SK-N-MC (cell line): ENCODE measurements at places on chromosomes 5 and 9.

DNA sequence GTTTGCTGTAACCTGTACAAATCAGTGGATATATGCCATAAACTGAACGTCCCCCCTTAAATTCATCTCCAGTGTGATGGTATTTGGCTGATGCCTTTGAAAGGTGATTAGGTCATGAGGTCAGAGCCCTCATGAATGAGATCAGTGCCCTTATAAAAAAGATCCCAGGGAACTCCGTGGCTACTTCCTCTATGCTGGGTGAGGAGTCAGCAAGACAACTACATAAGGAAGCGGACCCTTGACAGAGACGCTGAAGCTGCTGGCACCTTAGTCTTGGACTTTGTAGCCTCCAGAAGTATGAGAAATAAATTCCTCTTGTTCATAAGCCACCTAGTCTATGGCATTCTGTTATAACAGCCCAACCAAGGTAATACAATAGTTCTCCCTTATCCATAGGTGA, 215.1 kb upstream of the ZNF608 start:
- DNase-seq, result no peak

DNA sequence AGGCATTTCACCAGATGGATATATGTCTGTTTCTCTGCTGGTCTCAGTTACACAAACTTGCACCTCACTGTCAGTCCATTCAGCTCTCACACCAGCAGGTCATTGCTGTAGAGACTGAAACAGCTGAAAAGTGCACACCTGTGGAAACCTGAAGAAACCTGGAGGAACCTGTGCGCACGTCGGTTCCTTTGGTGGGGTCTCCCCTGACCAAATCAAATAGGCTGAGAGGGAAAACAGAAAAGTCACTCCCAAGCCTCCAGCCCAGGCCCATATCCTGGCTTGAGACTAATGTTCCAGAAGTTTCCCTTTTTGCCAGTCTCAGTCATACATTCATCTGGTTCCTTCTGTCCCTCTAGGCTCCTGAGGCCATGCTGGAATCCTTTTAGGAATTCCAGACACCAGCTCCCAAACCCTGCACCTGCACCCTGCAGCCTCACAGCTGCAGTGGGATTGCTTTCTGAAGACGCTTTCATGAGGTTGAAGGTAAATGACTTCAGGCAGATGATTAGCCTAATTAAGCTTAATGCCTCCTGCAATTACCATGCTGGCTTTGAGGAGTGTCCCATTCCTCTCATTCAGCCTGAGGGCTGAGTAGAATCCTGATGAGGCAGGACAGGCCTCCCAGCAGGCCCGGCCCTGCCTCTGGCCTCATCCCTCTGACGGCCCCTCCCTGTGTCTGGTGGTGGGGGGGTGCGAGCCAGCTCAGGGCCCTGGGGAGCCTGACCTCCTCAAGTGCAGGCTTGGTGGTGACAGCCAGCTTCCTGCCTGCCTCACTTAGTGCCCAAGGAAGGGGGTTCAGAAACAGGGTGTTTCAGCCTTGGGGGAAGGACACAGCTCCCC, 24.3 kb upstream of the CXCL14 start:
- no peak for DNase-seq

GRCh38 chr5:16675806-16676205, 59.0 kb upstream of the RETREG1 start:
- DNase-seq, result no peak

- no peak for DNase-seq
Measured at GRCh38 chr9:8651846-8652215, 852.3 kb upstream of the DMAC1 start.

- DNase-seq, result no peak
Measured at GRCh38 chr5:94442991-94443390, 175.4 kb downstream of the KIAA0825 start.

DNA sequence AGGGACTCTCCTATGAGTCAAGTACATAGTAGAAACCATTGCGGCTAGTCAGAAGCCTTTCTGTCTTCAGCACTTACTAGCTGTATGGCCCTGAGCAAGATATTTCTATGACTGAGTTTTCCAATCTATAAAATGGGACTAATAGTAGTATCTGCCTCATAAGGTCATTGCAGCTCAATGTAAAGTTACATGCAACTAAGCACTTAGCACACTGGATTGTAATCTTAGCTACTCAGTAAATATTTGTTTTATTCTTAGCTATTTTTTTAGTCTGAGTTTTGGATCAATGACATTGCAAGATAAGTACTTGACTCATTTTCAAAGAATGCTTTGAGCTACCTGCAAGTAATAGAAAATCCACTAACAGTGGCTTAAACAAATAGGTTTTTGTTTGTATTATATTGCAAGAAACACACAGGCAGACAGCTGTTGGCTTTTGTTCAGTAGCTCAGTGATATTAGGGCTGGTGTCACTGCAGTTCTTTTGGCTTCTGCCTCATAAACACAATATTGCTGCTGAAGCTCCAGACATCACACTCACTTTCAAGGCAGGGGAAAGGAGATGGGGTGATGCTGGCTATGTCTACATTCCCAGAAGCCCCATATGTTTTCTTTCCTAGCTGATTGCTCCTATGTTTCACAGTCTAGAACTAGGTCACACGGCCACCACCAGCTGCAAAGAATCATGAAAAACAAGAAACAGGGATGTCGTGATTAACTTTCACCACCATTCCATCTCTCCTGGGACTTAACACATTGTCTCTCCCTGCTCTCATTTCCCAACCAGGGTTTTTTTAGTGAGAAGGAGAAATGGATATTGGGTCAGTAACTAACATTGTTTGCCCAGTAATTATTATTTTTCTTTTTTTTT, 26.9 kb upstream of the FAT2 start:
- DNase-seq, result no peak

DNA sequence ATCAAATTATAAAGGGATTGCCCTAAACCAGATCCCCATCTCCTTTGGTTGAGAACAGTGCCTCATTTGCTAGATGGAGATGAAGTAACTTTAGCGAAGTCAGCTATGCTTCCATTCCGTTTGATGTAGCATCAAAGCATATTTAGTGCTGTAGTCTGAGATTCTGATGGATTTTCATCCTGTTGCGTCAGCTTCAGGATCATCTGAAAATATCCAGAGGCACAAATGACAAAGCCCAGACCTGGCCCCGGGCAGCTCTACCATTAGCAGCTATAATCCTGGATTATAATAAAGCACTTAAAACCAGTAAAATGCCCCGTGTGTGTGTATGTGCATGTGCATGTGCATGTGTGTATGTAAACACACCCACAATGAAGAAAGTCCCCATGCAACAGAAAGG, 44.7 kb downstream of the ERAP1 start:
- DNase-seq, result no peak

GRCh38 chr9:137029058-137029936, 1.3 kb upstream of the ABCA2 start:
- no peak for DNase-seq

DNA sequence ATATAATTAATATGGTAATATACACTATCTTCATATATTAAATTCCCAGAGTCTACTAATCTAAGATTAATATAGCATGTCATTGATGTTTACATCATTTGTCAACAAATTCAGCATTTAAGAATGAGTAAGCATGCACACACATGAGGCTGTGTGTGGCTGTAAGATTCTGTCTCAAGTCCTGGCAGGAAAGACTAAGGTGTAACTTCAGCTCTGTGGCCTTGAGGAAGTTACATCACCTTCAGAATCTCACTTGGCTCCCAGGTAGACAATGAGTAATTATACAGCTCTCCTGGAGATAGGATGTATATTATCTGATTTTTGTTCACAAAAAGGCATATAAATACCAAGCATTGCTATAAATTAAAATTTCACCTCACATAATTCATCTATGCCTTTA, 119.4 kb upstream of the IQGAP2 start:
- DNase-seq, result no peak

DNA sequence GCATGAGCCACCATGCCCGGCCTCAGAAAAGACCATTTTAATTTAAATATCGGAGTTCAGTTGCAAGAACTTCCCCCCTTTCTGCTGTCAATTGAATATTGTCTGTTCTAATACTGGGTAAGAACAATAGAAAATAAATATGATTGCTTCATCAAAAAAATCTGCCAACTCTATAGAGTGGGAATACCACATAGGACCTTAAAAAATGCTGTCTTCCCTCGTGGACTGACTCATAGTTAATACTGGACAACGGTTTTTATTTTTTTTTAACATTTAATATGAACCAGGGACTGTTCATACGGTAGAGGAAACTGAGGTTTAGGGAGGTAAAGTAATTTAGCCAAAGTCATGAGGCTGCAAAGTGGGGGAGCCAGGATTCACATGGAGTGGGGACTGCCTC, 9.7 kb downstream of the ZNF462 start:
- DNase-seq, result no peak

DNA sequence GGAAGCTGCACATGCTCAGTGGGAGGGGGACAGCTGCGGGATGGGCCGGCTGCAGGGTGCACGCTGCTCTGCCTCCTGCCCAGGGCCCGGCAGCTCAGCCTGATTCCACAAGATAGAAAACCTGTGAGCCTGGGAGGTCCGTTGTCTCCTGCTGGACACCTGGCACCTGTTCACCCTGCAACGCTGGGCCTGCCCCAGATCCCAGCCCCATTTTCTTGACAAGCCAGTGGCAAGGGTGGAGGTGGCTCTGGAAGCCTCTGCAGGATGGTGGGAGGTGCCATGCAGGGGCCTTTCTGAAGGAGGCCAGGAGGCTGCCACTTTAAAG, 68.1 kb upstream of the RNF130 start:
- DNase-seq, result no peak

- no peak for DNase-seq
Measured at GRCh38 chr5:180159756-180160155, 49.3 kb downstream of the RASGEF1C start.

- no peak for DNase-seq
Measured at GRCh38 chr5:169785771-169786618, 148.9 kb downstream of the DOCK2 start.

DNA sequence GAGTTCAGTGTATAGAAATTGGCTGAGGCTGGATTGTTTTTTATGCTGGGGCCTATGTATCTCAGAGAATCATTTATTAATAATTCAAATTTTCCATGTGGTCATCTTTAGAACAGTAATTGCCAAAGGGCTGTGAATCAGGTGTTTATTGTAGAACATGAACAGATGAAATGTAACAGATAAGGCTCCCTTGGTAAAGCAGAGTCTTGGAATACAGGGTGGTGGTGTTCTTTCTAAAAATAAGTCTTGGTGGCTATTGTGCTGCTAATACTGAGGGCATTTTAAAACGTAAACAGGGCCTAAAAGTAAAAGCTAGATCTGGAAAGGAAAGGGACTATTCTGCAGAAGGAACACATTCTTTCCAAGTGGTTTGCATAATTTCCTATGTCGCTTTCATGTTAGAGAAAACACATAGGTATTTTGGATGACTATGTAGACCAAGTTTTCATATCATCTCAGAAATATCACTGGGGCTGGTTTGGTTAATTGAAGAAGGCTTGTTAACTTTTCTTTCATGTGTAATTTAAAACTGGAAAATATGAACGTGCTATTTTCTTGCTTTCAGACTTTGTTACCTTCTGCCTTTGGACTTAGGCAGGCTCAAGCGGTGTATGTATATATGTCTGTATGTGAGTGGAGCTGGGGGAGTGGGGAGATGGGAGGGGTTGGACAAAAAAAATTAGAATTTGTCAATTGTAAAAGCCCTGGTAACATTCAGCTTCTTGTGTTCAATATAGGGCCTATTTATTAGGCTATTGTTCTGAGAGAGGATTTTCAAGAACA, 119.9 kb upstream of the ANKRD55 start:
- no peak for DNase-seq

GRCh38 chr5:56012281-56012963, 17.7 kb upstream of the IL6ST start:
- no peak for DNase-seq

DNA sequence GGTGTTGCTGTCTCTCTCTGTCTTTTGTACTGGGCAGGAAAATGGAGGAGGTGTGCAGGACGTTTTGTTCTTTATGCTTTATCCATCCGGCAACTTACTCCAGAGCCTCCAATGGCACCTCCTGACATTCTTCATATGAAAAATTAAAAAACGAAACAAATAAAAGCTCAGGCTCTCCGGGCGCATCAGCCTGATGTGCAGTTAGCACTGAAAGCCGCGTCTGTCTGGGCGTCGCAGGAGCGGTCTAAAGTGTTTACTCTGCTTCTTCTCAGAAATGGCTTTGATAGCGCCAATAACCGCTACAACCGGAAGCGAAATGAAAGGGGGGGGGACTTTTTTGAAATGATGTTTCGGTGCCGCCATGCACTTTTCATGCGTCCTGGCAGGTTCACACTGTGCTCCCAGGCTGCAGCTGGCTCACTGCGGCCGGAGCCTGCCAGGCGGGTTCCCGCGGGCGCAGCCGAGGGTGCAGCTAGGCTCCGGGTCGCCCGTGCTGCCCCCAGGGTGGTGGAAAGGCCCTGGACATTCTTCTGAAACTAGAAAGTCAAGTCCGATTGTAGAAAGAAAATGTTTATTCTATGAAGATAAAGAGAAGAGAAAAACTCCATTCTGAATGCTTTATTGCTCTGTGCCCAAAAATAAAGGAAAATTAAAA, 407.7 kb upstream of the IRX1 start:
- no peak for DNase-seq

- DNase-seq, result no peak
Measured at GRCh38 chr9:134396258-134396742, 70.0 kb downstream of the RXRA start.

- DNase-seq, result no peak
Measured at GRCh38 chr9:93159601-93160471, 24.1 kb upstream of the WNK2 start.

DNA sequence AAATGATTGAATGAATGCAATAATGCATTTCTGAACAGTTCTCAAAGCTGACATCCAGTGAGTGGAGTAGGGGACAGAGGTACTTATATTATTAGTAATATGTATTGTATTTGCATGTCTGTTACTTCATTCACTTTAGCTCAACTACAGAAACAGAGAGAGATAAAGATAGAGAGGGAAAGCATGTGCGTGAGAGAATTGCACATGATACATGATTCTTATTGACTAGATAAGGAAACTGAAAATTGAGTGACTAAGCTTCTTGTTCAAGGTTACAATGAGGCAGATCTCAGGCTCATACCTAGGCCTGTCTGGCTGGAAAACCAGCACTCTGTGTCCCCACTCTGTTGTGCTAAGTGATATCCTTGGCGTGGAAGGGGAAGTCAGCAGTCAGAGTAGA, 337.7 kb upstream of the KLF4 start:
- DNase-seq, result no peak

DNA sequence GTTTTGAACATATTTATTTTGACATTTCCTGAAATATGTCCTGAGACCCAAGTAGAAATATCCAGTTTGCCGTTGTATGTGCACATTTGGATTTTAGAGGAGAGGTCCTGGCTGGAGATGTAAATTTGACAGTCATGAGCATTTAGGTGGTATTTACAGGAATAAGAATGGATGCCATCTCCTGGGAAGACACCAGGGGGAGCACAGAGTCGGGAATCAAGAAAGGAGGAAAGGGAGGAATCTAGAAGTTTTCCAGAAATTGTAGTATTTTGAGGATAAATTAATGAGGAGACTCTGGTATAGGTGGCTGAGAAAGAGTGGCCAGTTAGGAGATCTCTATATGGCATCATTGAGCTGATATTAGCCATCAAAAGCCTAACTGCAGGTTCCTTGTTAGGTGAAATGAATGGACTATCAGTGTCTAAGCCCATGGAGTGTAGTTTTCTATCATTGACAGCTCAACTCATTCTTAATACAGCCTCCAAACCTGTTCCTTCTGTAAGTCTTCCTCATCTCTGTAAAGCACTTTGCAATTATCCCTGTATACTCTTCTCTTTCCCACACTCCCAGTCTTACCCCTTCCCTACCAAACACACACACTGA, 7.2 kb downstream of the GAPT start:
- DNase-seq, result peak; percentile 20
